ENCODE measurements at places on chromosomes 16 and 17. TPM values are rescaled to one million over a fixed set of nuclear protein-coding genes. Genes with fewer than 3 reads are reported as not detected.

Gene PLD6
- 2.3 TPM for total RNA-seq

DNA sequence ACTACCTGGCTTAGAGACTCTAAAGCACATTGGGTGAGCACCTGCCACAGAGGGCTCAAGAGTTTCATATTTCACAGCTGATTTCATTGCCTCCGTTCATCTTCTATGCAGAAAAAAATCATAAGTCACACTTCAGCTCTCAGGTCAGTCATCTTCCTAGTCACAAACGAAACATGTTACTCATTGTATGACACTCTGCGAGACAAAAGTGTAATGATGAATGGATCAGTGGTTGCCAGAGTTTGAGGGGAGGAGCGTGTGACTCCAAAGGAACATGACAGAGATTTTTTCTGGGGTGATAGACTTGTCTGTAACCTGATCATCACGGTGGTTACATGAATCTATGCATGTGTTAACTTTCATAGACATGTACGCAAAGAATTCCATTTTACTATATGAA is 195.2 kb upstream of the CNTNAP4 start:
- DNase-seq, result no peak

GRCh38 chr16:46620266-46621005 is 743 bp downstream of the SHCBP1 start:
- no peak for DNase-seq

- DNase-seq, result no peak
Measured at GRCh38 chr16:83348991-83349390, 458.8 kb upstream of the HSBP1 start.

DNA sequence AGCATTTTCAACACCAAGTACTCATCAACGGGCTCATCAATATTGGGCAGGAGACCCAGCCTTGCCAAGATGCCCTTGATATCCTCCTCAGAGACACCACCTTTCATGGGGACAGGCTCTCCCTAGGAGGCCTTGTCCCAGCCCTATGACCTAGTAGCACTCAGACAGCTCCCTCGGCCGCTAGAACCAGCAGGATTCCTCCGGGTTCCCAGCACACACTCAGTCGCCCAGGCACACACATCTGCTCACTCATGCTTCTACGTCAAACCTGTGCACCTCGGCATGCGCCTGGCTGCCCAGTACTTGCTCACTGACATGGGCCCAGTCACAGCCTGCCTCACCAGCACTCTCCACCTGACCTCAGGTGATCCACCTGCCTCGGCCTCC is 17.0 kb downstream of the SRCIN1 start:
- no peak for DNase-seq

- no peak for DNase-seq
Measured at GRCh38 chr17:3956983-3957382, 7.3 kb downstream of the ATP2A3 start.

- DNase-seq, result peak; percentile 44
Measured at GRCh38 chr17:50094753-50095619, at the start of gene PDK2. TSS of gene PDK2 (plus strand) at chr17:50095351. CDS start at chr17:50095436, 85 bp downstream.

GRCh38 chr16:20899477-20900298 is 470 bp downstream of the DCUN1D3 start:
- no peak for DNase-seq

DNA sequence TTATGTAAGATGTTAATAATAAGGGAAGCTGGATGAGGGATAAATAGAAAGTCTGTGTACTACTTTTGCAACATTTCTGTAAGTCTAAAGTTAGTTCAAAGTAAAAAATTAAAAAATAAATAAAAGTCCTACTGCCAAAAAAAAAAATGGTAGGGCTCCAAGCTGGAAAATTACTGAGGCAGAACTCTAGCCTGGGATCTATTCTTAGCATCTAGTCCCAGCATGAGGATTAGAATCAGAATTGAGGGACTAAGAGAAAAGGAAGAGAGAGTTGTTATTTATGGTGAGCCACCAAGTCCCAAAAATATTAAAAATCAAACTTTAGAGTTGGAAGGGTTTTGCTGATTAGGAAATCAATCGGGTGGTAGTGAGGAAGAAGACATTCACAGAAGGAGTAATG is 110.3 kb downstream of the CYB561 start:
- no peak for DNase-seq

- DNase-seq, result no peak
Measured at GRCh38 chr16:10660950-10661635, 33.6 kb downstream of the TEKT5 start.

GRCh38 chr16:49659356-49659755 is 196.6 kb downstream of the ZNF423 start:
- no peak for DNase-seq

Measured in glomerular endothelial cell (primary cell).